ENCODE measurements at places on chromosomes 2 and 18. TPM values are rescaled to one million over a fixed set of nuclear protein-coding genes. Genes with fewer than 3 reads are reported as not detected.

Gene TMEM182
- total RNA-seq, result 1.2 TPM

Gene RNPEPL1
- 13.5 TPM for total RNA-seq

Gene GRHL1
- total RNA-seq, result 0.57 TPM

Gene RNF125
- 0.36 TPM for total RNA-seq

DNA sequence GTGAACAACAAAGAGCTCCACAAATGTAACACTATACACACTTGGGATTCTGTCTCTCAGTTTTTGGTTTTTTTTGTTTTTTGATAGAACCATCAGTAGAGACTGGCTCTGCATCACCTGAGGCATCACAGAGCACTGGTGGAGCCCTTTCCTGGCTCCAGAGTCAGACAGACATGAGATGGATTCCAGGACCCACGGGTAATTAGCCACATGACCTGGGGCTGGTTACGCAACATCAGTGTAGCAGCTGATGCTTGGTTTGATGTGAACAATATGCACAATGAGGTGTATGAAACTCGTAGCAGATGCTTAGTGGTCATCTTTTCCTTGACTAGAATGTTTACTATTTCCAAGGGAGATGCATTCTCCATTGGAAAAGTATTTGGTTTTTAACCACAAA lies 40.7 kb downstream of the CMPK2 start:
- peak; percentile 36 for DNase-seq

- peak; percentile 58 for DNase-seq
Observed at GRCh38 chr18:11523804-11524203, 85.6 kb upstream of the SLC35G4 start.
